Spleen (tissue), 13 donors: ENCODE measurements at places on chromosomes 3 and 15.

- DNase-seq, result no peak
These were observed 55.0 kb downstream of the UBE2E2 start for GRCh38 chr3:23258110-23258509.

DNA sequence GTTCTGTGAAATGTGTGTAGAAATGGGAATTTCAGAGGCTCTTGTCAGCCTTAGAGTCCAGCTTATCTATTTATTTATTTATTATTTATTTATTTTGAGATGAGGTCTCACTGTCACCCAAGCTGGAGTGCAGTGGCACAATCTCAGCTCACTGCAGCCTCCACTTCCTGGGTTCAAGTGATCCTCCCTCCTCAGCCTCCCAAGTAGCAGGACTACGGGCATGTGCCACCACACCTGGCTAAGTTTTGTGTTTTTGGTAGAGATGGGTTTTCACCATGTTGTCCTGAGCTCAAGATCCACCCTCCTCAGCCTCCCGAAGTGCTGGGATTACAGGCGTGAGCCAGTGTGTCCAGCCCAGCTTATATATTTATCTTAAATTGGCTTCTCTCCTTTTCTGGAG, 11.5 kb downstream of the CNOT10 start:
- no peak for DNase-seq

- peak; percentile 45 for DNase-seq
These were observed 139.7 kb downstream of the SNRPN start for GRCh38 chr15:25094519-25094918.

DNA sequence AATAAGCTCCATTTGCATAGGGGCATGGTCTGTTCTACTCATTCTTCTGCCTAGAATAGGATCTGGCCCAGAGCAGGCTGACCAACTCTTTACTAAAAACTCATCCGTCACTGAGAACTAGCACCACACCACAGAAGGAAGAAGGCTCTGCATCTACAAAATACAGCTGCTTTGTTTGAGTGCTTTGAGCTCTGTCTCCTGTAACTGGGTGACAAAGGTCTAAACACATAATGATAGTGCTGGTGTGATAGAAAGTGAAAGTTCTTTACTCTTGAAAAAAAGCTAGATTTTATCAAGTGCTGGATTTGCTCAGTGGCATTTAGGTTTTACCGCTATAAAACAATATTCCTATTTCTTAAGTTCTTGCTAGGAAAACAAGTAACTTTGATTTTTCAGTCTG, 140.7 kb downstream of the FHIT start:
- DNase-seq, result no peak

DNA sequence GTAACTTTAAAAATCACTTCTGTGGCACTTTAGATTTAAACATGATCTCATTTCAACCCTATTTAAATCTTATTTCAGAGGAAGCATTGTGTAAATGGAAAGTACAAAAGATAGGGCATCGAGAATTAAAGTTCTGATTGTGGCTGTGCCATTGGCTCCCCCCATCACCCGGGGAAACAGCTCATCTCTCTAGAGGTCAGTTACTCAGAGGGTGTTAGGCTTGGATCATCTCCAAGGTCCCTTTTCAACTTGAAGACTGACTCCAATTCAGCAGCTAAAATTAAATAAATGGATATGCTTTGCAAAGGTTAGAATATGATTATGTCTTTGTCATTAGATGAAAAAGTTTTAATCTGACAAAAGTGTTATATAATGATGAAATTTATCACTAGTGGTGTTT, 20.1 kb downstream of the CADM2 start:
- DNase-seq, result no peak

DNA sequence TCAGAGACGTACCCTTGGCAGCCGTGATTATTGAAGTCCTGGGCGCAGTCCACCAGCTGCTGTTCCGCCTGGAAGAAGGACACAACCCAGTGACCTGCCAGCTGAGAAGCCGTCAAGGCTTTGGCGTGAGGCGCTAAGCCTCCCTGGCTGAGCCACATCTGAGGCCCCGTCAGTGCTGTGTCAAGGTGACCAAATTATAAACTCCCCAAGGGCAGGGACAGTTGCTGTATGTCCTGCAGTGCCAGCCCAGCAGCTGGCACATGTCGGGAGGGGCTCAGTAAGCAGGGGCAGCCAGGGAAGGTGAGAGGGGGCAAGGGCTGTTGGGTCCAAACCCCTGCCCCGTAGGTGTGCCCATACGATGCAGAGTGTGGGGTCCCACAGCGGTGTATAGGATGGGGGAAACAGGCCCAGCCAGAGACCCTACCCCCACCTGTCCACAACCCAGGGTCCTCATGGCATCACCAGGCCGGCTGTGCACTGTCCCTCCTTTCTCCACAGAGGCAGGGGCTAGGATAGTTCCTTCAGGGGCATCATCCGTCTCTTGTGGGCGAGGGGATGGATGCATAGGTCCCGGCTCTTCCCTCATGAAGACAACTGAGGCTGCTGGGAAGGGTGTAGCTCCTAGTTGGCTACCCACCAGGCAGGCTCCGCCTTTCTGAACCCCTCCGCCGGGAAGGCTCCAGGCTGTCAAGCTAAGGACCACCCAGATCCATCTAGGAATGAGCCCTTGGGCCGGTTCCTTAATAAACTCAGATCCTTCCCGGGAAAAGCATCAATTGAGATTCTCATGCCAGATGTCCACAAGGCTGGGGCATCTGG, 13.2 kb downstream of the CTSH start:
- peak; percentile 67 for DNase-seq

DNA sequence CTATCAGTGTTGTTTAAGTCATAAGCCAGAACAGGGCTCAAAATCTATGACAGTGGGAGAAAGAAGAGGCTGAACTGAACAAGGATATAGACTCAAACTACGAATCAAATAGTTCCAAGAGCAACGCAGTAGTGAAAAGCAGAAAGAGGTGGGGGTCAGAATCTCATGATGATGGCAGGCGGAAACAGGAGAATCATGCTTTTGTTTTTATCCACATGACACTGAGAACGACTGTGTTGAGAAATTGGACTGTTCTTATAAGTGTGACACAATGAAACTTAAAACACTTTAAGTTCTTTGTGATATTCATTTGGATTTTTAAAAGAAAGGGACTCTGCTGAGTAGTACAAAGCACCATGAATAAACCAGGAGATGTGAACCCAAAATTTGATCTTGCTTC, 309.4 kb downstream of the ULK4 start:
- no peak for DNase-seq

- DNase-seq, result no peak
These were observed 826.7 kb downstream of the AGBL1 start for GRCh38 chr15:86906376-86906775.

DNA sequence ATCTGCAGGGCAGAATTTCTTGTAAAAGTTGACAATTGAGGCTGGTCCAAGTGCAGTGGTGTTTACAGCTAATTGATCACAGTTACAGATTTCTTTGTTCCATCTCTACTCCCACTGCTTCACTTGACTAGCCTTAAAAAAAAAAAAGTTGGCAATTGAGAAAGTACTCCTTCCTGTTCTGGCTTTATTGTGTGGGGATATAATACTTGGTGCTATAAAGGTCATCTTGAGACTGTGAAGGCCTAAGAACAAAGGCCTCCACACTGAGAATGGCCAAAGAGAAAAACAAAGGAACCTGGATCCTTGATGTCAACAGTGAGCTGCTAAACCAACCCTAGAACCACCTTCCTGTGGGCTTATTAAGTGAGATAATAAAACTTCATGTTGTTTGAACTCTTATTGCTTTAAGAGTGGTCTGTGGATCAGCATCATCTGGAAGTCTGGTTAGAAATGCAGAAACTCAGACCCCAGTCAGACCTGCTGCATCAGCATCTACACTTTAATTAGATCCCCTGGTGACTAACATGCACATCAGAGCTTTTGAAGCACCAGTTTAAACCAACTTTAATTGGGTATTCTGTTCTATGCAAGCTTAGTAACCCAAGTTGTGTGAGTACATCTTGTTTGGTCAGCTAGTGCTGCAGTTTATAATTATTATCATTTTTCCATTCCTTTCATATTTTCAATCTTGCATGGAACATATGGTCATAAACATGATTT, 55.2 kb downstream of the TMOD3 start:
- no peak for DNase-seq

- no peak for DNase-seq
These were observed 119.9 kb downstream of the LMLN start for GRCh38 chr3:198079771-198080520.

GRCh38 chr15:57401546-57401945, 25.2 kb downstream of the CGNL1 start:
- DNase-seq, result no peak

DNA sequence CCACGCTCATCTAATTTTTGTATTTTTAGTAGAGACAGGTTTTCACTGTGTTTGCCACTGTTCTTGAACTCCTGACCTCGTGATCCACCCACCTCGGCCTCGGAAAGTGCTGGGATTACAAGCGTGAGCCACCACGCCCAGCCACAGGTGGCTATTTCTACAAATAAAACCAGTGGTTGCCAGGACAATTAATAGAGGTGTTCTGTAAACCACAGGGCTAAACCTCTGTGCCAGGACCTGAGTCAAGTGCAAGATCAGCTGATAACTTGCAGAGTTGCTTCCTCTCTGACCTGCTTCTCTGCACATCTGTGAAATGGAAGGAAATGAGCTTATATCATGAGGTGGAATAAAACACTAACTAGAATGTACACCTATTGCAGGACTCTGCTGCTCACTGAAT, 72.8 kb downstream of the CD200R1L start:
- DNase-seq, result no peak

GRCh38 chr3:127166501-127167065, 26.3 kb upstream of the PRR23E start:
- no peak for DNase-seq

GRCh38 chr15:33131552-33132232, 62.8 kb downstream of the FMN1 start:
- no peak for DNase-seq

- DNase-seq, result no peak
These were observed 13.5 kb upstream of the GRAMD1C start for GRCh38 chr3:113825090-113825489.

DNA sequence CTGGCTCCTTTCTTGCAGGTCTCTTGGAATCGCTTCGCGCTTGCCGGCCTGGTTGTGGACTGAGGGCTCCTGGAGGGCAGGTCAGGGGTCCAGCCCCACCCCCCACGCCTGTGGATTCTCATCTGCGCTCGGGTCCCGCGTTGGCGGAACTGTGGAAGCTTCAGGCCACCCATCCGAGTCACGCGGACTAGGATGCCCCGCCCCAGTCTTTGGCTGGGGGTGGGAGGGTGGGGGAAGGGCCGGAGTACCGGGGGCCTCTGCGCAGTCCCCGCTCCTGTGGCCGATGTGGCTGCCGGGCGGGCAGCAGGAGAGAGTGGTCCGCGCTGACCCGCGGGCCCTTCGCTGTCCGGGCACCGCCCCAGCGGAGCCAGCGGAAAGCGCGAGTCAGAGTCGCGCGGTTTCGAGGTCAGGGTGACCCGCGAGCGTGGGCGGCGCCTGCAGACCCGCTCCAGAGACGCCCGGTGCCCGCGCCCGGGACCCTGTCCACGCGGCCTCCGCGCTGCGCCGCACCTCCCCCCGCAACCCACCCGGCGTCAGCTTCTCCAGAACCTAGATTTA, 114.2 kb downstream of the KLF13 start:
- DNase-seq, result peak; percentile 91

DNA sequence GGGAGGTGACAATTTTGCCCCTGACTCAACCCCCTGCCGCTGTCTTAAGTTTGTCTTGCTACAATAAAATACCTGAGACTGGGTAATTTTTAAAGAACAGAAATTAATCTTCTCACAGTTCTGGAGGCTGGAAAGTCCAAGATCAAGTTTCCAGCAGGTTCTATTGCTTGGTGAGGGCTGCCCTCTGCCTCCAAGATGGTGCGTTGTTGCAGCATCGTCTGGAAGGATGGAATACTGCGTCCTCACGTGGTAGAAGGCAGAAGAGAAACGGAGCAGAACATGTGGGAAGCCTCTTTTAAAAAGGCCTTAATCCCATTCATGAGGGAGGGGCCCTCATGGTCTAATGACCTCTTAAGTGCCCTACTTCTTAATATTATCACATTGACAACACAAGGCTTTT, 87.3 kb upstream of the SNTN start:
- no peak for DNase-seq

- no peak for DNase-seq
These were observed 11.5 kb upstream of the MAP3K13 start for GRCh38 chr3:185351396-185351795.

- DNase-seq, result no peak
These were observed 185.3 kb upstream of the FEZF2 start for GRCh38 chr3:62558549-62559112.

DNA sequence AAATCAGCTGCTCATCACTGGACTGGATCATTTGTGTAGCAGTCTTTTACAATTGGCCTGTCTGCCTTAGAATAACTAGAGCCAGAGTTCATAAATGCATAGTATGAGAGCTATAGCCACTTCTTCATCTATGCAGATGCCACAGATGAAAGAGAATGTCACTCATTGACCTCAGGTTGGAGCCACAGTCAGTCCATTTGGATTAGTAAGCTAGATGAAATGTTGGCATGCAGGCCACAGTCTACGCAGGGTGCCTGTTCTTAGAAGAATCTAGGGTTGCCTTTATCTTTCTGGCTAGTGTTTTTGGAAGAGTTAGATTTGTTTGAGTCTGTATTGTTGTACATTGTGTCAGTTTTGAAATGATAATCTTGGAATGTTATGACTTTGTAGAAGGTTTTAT, 25.4 kb upstream of the EDEM1 start:
- DNase-seq, result no peak

GRCh38 chr3:8561370-8561769, 59.7 kb downstream of the LMCD1 start:
- DNase-seq, result no peak

DNA sequence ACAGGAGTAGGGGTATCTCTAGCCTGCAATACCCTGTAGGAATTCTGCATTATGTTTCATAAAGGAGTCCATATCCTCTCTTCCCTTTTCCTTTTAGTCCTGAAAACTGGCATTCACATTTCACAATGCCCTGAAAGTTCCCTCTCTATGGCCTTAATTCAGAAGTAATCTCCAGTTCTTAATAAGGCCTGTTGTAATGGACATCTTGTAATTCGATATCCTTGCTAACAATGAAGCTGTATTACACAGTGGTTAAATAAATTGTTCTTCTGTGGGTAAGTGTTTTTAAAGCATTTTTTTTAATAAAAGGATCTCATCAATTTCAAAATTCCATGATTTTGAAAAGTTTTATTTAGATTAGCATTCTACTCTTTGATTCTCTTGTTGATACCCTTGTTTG, 34.3 kb upstream of the NEO1 start:
- DNase-seq, result no peak

DNA sequence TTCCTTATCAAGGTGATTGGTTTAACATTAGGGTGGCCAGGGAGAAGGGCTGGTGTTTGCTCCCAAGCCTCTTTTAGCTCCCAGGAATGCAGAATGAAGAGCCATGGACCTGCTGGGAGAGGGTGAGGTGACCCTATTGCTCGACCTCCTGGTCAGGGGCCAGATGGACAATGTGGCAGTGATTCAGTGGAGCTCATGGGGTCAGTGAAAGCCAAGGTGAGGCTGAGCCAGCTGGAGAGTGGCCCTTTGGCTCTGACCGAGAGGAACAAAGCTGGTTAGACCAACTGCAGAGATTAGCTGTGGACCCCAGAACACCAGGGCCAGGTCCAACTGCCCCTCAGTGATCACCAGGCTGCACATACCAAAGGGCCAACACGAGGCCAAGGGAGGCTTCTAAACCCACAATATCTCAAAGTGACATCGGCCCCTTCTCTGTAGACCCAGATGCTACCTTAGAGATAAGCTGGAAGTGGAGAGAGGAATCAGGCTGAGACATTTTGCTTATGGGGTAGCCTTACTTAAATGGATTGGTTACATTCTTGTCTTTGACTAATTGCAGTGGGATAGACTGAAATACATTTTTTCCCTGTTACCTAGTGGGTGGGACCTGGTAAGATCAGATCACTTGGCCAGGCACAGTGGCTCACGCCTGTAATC, 15.8 kb upstream of the BTBD1 start:
- no peak for DNase-seq

- no peak for DNase-seq
These were observed 2.8 kb downstream of the CHD2 start for GRCh38 chr15:92902737-92903593.
